ENCODE measurements at places on chromosomes 6 and 20.

DNA sequence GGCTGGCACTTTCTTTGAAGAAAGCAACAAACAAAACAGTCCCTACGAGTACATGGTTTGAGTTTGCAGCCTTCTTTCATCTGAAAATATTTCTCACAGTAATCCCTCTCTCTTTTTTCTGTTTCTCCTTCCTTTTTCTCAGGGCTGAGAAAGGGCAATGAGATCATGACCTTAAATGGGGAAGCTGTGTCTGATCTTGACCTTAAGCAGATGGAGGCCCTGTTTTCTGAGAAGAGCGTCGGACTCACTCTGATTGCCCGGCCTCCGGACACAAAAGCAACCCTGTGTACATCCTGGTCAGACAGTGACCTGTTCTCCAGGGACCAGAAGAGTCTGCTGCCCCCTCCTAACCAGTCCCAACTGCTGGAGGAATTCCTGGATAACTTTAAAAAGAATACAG lies 80.7 kb upstream of the CLDN20 start:
- no peak for DNase-seq

- no peak for DNase-seq
These were observed 30.3 kb downstream of the HACE1 start for GRCh38 chr6:104829183-104829958.

DNA sequence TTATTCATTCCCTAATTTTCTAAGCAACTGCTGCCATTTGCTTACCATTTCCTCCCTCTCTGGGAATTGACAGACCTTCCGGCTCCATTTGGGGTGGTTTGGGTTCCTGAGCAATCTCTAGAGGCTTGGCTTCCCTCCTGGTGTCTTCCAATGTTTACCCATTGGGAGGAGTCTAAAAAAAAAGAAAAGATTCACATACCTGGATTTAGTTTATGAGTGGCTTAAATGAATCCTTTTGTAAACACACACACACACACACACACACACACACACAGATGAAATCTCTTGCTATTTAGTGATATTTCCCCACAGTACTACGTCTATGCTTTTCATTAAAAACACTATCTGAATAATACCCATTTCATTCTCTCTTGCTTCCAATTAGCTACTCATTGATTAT lies 48.3 kb upstream of the TRAF3IP2 start:
- DNase-seq, result no peak

- DNase-seq, result no peak
These were observed 17.3 kb downstream of the SLC22A1 start for GRCh38 chr6:160138839-160139419.

- no peak for DNase-seq
These were observed 980 bp upstream of the SALL4 start for GRCh38 chr20:51803148-51803854.

DNA sequence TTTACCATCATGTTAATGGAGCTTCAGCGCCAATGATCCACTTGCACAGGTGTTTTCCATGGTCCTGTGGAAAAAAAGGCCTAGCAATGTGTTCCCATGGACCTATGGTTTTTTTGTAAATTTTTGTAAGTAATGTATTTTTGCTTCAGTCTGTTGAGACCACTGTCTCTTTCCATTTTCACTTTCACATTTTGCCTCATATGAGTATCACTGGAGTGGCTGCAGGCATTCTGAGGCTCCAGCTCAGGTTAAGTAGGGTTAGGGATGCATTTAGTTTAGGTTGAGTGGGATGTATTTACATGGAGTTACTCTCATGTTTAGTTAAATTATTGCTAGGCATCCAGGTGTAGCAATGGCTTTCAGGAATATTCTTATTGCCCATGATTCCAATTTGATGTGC lies 19.2 kb upstream of the LMBRD1 start:
- DNase-seq, result no peak

DNA sequence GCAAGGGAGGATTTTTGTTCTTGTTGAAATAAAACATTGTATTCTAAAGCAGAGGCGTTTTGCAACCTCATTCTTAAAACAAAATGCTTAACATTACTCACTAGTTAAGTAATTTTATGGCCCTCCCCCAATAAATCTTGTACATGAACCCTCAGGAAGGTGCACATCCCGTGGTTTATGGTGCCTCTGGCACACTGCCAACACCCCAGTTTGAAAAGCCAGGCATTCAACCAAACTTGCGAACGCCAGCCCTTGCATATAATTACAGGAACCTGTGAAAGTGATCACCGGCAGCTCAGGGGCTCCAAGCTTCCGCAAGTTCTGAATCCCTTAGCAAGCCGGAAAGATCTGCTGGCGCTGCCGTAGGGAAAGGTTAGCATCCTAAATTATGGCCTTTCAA lies 1109.0 kb upstream of the FLRT3 start:
- no peak for DNase-seq

GRCh38 chr20:10487142-10488136 lies 52.3 kb downstream of the SLX4IP start:
- no peak for DNase-seq

- no peak for DNase-seq
These were observed 462.5 kb upstream of the AGPAT4 start for GRCh38 chr6:161736326-161736725.

DNA sequence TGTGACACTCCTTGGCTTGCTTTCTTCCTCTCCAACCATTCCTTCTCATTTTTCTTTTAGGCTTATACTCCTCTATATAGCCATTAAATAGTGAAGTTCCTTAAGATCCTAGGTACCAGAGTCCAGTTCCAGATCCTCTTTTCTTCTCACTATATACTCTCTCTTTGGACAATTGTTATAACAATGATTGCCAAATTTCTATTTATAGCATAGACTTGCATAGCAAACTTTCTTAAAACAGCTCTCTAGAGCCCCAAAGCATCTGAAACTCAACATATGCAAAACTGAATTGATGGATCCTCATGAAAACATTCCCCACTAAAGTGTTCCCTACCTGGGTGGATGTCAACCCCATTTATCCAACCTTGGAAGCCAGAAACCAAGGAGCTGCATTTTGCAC lies 13.4 kb downstream of the PHIP start:
- no peak for DNase-seq
